PC-9 (cell line): ENCODE measurements at places on chromosomes 2 and 18. TPM values are rescaled to one million over a fixed set of nuclear protein-coding genes. Genes with fewer than 3 reads are reported as not detected.

The CYP1B1 gene
- total RNA-seq, result 36.3 and 39.4 TPM in 2 replicates

The IL1RL1 gene
- total RNA-seq, result 0.55 and 1.7 TPM in 2 replicates

The CLEC4F gene
- total RNA-seq, result not detected in 2 replicates

The PIEZO2 gene
- not detected in 2 replicates for total RNA-seq

The PRSS56 gene
- not detected in 2 replicates for total RNA-seq

The INHBB gene
- total RNA-seq, result 50.0 and 57.5 TPM in 2 replicates

The SH3RF3 gene
- total RNA-seq, result 4.9 and 6.1 TPM in 2 replicates

The MATN3 gene
- total RNA-seq, result 1.0 and 1.9 TPM in 2 replicates

The HOXD12 gene
- total RNA-seq, result not detected in 2 replicates

The DES gene
- 0.60 TPM in 1 of 2 replicates, not detected in the other for total RNA-seq

The CHRNA1 gene
- not detected in 2 replicates for total RNA-seq
